ENCODE measurements at places on chromosomes 2 and 18.

DNA sequence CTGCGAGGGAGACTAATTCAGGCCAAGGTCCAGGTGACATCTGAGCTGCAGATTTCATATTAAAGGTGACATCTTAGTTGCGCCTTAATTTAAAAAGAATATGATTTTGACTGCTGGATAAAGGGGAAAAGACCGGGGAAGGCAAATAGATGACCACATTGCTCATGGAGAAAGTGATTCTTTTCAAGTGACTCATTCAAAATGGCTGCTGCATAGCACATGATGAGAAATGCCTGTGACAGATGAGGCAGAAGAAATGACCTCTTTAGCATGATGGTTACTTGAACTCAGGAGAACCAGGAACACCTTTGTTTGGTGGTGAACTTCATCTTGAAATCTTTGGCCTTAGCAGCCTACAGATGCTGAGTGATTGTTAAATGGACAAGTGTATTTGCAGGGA, 385.8 kb upstream of the TRIB2 start:
- no peak for DNase-seq

DNA sequence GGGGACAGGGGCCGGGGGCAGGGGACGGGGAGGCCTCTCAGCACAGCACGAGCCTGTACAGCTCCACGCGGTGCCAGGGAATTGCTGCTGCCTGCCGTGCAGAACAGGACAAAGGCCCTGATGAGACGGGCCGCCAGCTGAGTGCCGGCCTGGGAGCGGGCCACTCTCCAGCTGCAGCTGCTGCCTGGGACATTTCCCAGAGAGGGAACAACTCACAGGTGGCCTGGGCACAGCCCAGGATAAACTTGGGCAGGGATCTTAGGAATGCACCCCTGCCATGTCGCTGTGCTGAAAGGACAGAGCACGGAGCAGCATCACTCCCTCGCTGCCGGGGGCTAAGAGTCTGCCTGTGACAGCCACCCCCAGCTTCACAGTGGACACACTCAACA, 38.8 kb downstream of the CENPO start:
- DNase-seq, result no peak

DNA sequence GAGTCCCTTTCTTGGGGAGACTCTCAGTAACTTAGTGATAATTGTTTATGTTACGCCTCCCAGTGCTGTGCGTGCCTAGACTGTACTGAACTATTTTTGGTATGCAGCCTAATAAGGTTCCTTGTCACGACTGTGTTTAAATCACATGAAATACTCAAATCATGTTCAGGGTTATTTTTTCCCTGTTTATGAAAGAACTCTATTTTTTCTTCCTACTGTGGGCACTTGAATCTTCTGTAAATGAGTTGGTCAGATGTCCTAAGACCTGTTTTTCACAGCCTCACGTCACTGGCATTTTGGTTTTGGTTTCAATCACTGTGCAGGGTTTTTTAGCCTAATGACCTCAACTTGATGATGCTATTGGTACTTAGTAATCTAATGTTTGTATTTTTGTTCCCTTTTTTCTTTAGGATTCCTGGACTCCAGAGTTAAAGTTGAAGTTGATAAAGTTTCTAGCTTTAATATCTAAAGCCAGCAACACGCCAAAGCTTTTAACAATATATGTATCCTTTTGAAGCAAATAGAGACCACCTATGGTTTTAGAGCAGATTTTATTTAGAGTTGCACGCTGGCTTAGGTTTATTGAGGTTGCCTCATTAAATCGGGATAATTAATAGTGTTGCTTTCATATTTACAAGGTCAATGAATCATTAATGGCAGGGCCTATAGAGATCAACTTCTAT, 24.0 kb downstream of the ARMC9 start:
- no peak for DNase-seq

- DNase-seq, result no peak
Measured at GRCh38 chr18:61892683-61893308, at the start of gene RNF152. RNF152 (minus strand) TSS chr18:61893007; CDS start chr18:61816463, 76,544 bp downstream.

GRCh38 chr2:150477347-150477746, 10.1 kb downstream of the RND3 start:
- DNase-seq, result no peak
